ENCODE measurements at places on chromosomes 13 and 19. TPM values are rescaled to one million over a fixed set of nuclear protein-coding genes. Genes with fewer than 3 reads are reported as not detected.

- DNase-seq, result no peak
Measured at GRCh38 chr13:88908961-88909441, 1237.8 kb downstream of the SLITRK5 start.

GRCh38 chr13:114081761-114082681, 50.4 kb downstream of the RASA3 start:
- peak; percentile 16 for DNase-seq

DNA sequence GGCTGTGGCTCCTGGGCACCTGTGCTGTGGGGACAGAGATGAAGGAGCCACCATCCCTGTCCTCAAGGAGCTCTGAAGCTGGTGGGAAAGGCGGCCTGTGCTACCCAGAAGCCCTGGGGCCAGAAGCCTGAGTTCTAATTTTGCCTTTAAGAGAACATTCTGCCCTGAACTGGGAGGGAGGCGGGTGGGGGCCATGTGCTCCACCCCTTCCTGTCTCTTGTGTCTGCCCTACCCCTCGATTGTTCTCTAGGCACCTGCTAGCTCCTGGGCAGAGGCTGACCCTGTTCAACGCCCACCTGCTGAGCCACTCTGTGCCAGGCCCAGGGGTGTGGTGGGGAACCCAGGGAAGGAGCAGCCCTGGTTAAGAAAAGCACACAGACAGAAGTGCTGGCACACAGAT, 5.9 kb downstream of the TRAPPC6A start:
- no peak for DNase-seq

DNA sequence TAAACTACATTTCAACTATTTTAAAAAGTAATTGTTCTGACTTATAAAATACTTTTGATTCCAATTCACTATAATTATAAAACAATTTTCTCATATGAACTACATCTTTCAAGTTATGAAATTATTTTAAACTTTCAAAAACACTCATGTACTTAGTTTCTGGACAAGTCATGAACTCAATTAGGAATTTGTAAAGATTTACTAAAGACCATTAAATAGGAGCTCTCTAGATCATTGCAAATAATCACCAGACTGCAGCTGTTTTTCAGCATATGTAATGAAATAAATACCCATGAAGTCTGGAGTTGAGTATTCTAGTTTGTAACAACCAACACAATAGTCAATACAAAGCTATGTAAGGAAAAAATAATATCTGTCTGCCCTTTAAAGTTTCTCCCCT, 605.1 kb upstream of the MIR17HG start:
- DNase-seq, result no peak

DNA sequence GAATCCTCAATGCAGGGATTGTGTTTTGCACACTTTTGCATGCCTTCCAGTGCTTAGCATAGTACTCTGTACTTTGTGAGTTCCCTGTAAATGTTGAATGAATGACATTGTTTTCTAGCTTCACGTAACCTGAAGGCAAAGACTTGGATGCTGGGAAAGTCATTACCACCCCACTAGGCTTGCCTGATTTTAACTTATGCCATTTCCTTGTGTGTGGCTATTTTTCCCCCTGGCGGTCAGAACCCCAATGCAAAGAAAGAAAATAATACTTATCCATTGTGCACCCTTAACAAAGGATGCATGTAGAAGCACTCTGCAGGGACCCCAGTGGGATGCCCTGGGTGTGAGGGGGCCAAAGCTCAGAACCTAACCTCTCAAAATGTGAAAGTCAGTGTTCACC, 1.2 kb upstream of the ENOX1 start:
- DNase-seq, result no peak

- no peak for DNase-seq
Measured at GRCh38 chr13:61795580-61795979, 379.9 kb upstream of the PCDH20 start.

- DNase-seq, result no peak
Measured at GRCh38 chr13:58852076-58852475, 1220.5 kb downstream of the PCDH17 start.

- no peak for DNase-seq
Measured at GRCh38 chr13:45889590-45890243, 38.2 kb upstream of the SIAH3 start.

GRCh38 chr13:49444524-49445395, 686 bp downstream of the SETDB2 start:
- no peak for DNase-seq

GRCh38 chr13:99922631-99923404, 48.7 kb downstream of the ZIC5 start:
- no peak for DNase-seq

- no peak for DNase-seq
Measured at GRCh38 chr19:10642473-10643171, 11.5 kb upstream of the ILF3 start.

DNA sequence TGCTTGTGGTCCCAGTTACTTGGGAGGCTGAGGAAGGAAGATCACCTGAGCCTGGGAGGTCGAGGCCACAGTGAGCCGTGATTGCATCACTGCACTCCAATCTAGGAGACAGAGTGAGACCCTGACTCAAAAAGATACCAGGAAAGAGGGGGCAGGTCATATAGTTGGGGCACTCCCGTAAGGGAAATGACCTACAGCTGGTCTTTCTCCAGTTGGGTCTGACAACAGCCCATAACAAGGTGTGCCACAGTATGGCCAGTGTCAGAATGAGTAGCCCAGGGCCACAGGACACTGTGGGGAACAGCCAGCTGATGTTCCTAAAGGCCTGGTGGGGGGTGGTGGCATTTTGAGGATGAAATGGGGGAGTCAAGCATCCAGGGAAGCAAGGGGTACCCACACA, 10.8 kb downstream of the DNMT1 start:
- DNase-seq, result no peak

- DNase-seq, result no peak
Measured at GRCh38 chr19:41411968-41412265, 14.3 kb downstream of the BCKDHA start.

DNA sequence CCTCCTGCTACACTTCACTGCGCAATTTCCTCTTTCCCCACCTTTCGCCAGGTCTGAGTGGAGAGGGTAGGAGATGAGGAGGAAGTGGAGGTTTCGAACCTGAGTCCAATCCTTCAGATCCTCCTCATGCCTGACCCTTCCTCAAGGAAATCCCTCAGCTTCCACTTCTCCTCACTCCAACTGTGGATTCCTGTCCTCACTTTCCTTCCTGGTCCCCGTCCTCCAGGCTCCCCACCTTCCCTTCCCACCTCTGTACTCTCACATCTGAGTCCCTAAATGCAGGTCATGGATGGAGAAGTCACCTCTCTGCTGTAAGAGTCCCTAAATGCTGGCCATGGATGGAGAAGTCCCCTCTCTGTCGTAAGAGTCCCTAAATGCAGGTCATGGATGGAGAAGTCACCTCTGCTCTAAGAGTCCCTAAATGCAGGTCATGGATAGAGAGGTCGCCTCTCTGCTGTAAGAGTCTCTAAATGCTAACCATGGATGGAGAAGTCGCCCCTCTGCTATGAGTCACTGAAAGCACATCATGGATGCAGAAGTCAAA, 3.1 kb downstream of the TMEM86B start:
- DNase-seq, result no peak

The TEX101 gene
- not detected for total RNA-seq

The PTPRS gene
- total RNA-seq, result 391 TPM

The SSC5D gene
- total RNA-seq, result 3.2 TPM

The KLC3 gene
- total RNA-seq, result not detected

The LILRB4 gene
- 7.8 TPM for total RNA-seq

The ENOX1 gene
- 2.2 TPM for total RNA-seq

The U2AF1L4 gene
- 18.4 TPM for total RNA-seq

The ZNF667 gene
- total RNA-seq, result 3.5 TPM

The APOC1 gene
- 12.3 TPM for total RNA-seq

The CACNG7 gene
- total RNA-seq, result not detected

All from omental fat pad (tissue), 4 donors.